CD4-positive, alpha-beta T cell treated with Interleukin-15 for 4 hours (primary cell): ENCODE measurements at places on chromosomes 2 and 18.
A peak's percentile ranks its signal among the peaks of the same experiment; 100 is the strongest.

- no peak for DNase-seq
Measured at GRCh38 chr2:191641609-191642008, 36.3 kb upstream of the NABP1 start.

GRCh38 chr2:236685361-236685760, 115.7 kb downstream of the ACKR3 start:
- DNase-seq: no peak

DNA sequence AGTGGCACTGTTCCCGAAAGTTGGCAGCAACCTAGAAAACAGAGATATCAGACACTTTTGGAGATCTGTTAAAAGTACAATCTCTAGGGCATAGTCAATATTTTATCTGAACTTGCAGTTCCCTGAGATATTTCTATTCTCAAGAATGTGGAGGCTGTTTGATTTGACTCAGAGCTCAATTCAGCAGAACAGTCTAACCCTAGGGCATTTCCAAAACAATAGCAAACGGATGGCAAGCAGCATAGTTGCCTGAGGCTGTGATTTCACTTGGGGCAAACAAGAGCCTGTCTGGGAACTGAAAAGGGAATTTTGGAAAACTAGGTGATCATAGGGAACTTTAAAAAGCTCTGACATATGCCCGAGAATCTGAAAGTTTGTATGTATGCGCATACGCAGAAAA, 772.8 kb upstream of the LRRTM1 start:
- DNase-seq: no peak

GRCh38 chr2:114389021-114389420, 53.4 kb upstream of the DPP10 start:
- no peak for DNase-seq

- DNase-seq: no peak
Measured at GRCh38 chr2:80002568-80003157, 301.9 kb downstream of the LRRTM1 start.

GRCh38 chr2:162060532-162060931, 13.5 kb downstream of the DPP4 start:
- DNase-seq: no peak

- DNase-seq: no peak
Measured at GRCh38 chr2:16123421-16123820, 183.1 kb downstream of the MYCN start.

GRCh38 chr18:53952700-53953099, 271.8 kb downstream of the MBD2 start:
- no peak for DNase-seq

- no peak for DNase-seq
Measured at GRCh38 chr2:173217116-173217840, 137.4 kb upstream of the CDCA7 start.

GRCh38 chr2:2075875-2076529, 255.1 kb downstream of the MYT1L start:
- DNase-seq: no peak

DNA sequence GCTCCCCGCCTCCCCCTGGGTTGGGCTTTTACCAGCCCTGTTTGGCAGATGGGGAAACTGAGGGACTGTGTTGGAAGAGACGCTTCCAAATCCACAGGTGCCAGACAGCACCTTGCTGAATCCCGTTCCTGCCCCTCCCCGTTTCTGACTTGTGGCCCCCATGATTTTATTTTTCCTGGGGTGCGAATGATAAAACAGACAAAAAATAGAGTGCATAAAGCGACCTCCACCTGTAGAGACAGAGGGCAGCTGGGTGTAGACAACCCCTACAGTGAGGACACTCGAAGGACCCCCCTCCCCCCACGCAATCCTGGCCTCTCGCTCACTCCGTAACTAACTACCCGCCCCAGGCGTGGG, 2.2 kb upstream of the CTDSP1 start:
- peak; percentile 13 for DNase-seq

DNA sequence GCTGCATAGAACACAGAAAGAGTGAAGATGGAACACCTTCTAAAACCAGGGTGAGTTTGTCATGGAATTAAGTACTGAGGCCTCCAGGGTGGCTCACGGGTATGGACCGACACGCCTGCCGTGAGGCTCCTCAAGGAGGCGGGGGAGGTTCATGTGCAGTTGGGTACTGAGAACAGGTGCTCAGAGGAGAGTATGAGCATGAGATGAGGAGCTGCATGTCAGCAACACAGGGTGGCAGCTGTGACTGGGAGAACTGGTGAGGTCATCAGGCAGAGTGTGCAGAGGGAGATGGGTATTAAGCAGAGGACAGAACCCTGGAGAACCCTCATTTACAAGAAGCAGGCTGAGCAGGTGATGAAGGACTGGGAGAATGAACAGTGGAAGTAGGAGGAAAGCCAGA, 63.2 kb upstream of the KLHL29 start:
- no peak for DNase-seq

GRCh38 chr2:152525277-152525838, 190.4 kb downstream of the FMNL2 start:
- DNase-seq: no peak

GRCh38 chr2:44131177-44131576, 37.5 kb upstream of the PPM1B start:
- no peak for DNase-seq
